ENCODE measurements at places on chromosomes 7 and 10. TPM values are rescaled to one million over a fixed set of nuclear protein-coding genes. Genes with fewer than 3 reads are reported as not detected.

DNA sequence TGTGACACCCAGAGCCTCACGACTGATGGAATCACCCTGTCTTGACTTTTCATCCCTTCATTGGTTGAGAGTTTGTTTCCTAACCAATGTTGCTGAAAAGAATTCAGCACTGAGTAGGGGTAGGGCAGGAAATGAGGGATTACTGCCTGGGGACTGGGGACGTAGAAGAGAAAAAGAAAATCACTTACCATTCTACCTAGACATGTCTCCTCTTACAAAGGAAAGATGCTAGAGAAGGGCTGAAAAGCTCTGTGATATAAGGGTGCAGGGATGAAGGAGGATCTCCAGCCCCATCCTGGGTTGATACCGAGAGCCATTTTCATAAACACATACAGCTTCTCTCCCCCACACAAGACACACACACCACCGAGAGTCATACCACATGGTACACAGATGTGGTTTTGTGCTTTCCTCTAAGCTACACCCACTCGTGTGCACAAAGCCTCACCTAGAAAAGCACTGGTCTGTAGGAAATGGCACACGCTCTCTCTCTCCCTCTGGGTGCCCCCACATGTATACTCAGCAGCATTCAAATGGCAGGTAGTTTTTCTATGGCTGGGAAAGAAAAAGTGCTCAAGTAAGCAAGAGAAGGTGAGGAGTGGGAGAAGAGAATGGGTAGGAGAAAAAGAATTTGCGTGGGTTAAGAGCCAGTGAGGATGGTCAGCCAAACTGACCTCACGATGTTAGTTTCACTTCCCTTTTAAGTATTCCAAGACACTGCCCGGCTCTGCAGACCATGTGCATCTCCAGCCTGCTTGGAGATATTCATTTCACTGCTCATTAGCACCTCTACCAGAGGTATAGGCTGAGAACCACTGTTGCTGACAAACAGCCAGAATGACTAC is 85.8 kb downstream of the CALD1 start:
- DNase-seq: no peak

- DNase-seq: no peak
Observed at GRCh38 chr7:51645255-51645654, 328.6 kb upstream of the COBL start.

GRCh38 chr7:42930889-42931288 is 1.1 kb downstream of the PSMA2 start:
- no peak for DNase-seq

DNA sequence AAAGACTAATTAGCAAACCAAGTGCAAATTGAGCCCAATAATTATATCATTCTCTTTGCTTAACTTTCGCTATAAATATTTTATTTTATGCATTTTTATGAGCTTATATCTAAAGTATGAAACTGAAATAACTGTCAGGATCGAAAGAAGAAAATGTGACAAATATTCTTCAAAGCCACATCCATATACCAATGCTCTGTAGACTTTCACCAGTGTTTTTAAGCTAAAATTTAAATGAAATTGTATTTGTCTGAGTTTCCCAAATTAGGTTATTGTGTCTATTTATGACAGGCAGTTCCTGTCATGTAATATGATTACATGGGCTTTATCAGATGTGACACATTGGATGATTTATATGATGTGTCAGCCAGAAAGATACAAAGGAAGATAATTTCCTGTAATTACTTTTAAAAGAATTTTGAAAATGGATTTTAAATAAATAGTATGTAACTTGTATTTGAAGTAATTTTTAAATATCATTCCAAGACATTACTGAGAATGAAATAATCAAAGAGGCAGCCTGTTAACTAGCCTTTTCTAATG is 317.9 kb upstream of the KLF6 start:
- DNase-seq: peak; percentile 36

- DNase-seq: no peak
Observed at GRCh38 chr7:50857804-50858489, 75.3 kb upstream of the GRB10 start.

DNA sequence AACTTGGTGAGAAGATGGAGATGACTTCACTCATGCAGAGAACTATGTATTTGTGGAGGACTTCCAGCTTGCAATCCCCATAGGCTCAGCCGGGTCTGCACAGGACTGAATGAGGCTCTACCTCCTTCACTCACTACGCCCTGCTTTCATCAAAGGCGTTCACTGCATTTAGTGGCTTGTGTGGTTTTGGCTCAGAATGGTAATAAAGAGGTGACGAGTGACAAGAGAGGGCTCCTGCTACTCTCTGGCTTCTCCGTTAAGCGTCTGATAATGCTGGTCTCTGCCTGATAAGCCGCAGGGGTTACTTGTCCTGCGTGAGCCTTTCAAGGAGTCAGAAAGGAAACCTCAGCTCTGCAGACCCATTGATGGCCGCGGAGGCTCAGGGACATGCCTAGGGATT is 343.4 kb downstream of the PRPF18 start:
- DNase-seq: no peak

GRCh38 chr10:95784279-95784913 is 28.4 kb downstream of the ENTPD1 start:
- DNase-seq: no peak

DNA sequence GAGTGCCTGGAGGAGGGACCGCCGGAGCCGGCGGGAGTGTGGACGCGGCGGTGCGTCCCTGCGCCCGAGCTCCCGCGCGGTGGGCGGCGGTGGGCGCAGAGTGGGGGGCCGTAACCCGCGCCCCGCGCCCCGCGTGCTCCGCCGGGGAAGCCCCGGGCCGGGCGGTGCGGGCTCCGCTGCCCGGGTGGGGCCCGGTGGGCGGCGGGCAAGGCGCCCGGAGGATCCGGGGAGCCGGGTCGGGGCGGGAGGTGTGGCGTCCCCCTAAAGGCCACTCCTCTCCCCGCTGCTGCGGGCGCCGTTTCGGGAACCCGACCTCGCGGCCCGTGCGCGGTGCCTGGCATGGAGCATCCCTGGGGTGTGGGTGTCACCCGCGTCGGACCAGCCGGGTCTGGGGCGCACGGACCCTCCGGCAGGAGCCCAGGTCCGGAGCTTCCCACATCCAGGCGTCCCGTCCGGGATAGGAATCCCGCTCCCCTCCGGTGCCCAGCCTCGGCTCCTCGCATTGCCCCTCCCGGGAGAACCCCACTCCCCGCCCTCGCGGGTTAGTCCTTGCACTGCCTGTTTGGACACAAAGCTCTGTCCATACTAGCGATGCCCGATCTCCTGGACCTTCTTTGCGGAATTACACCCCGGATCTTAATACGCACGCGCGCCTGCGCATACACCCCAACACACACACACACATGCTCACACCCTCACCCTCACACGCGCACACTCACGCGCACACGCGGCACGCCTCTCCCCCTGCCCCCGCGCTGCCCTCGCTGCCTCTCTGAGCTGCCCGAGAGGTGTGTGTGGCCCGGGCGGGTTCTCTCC is 723 bp downstream of the MTURN start:
- peak; percentile 67 for DNase-seq

- DNase-seq: peak; percentile 28
Observed at GRCh38 chr7:47142169-47142866, 439.6 kb downstream of the TNS3 start.

DNA sequence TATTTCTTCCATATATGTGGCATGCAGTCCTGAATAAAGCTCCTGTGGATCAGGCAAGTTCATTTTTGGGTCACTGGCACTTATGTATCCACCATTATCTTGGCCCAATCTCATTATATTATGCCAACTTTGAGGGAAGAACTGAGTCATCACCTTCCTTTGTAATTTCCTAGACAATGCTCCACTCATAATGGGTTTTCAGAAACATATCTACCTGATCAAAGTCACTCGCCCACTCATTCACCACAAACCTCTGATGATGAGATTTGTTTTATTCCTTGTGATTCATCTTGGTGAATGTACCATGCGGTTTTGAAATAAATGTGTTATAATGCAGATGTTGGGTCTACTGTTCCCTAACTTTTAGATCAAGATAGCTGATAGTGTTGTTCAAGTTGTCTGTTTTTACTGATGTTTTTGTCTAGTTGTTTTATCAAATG is 525.8 kb downstream of the KIF20B start:
- peak; percentile 97 for DNase-seq

DNA sequence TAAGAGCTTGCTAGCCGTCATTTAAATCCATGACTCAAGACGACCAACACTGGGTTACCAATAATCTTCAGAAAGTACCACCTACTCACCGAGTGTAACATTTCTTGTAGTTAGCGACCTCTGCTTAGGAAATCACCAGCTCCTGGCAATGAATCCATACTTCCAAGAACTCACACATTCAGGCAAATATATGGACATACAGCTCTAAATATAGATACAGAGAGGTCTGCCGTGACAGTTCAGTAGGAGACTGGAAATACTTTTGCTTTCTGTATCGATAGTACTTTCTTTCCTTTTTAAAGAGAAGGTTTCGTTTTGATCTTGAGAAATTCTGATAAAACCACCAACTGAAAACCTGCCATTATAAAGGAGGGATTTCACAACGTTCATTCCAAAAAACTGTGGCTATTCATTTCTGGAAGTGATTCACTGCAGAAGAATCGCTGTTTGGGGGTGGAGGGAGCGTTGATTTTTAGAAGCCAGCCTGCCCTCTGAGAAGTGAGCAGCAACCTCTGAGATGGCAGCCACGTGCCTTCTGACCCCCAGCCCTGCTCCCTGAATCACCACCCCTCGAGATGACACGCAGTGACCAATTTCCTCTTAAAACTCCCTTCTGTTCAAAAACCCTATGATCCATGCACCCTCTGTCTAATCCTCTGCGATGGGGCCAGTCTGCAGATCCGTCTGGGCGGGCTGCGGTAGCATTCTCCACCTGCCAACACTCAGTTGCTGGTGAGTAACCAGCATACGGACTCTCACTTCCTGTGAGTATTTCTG is 179.0 kb upstream of the KLF14 start:
- DNase-seq: peak; percentile 99

- no peak for DNase-seq
Observed at GRCh38 chr7:137967143-137968018, 34.5 kb downstream of the CREB3L2 start.

DNA sequence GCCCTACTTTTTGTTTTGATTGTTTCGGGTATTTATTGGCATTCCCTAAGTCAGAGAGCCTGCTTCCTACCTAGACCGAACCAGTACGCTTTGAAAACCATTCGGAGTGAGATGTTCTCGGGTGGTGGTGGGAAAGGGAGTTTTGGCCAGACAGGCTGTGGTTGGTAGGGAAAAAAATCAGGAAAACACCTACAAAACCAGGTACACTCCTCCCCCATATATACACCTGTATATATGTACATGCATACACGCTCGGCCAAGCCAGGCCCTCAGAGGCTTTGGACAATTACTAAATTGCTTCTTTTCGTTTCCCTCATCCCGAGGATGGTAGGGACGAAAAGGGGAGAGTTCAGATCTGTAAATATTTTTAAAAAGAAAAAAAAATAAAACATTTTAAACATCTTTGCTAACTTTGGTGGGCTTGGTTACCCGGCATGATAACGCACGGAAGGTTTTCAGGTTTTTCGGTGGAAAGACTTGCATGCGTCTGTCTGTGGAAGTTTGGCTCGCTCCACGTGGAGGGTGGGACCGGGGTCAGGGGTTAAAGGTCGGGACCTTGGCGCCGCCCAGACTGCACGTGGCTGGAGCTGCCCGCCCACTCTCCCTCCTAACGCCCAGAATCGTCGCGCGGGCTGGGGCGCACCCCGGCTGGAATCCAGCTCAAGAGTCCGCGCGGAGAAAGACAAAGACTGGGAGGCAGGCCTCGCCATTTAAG is 2.5 kb downstream of the HMX2 start:
- no peak for DNase-seq

GRCh38 chr7:48876087-48876486 is 48.3 kb upstream of the CDC14C start:
- no peak for DNase-seq

DNA sequence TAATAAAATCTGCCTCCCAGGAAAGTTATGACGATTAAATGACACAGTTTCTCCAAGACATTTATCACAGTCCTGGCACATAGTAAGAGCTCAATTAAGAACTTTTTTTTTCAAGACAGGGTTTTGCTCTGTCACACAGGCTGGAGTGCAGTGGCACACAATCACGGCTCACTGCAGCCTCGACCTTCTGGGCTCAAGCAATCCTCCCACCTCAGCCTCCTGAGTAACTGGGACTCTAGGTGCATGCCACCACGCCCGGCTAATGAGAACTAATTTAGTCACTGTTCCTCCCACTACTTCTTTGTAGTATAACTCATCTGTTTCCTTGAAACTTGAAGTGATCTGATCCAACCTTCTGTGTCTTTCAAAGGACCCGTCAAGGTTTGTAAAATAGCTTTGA is 42.2 kb upstream of the MXI1 start:
- no peak for DNase-seq

DNA sequence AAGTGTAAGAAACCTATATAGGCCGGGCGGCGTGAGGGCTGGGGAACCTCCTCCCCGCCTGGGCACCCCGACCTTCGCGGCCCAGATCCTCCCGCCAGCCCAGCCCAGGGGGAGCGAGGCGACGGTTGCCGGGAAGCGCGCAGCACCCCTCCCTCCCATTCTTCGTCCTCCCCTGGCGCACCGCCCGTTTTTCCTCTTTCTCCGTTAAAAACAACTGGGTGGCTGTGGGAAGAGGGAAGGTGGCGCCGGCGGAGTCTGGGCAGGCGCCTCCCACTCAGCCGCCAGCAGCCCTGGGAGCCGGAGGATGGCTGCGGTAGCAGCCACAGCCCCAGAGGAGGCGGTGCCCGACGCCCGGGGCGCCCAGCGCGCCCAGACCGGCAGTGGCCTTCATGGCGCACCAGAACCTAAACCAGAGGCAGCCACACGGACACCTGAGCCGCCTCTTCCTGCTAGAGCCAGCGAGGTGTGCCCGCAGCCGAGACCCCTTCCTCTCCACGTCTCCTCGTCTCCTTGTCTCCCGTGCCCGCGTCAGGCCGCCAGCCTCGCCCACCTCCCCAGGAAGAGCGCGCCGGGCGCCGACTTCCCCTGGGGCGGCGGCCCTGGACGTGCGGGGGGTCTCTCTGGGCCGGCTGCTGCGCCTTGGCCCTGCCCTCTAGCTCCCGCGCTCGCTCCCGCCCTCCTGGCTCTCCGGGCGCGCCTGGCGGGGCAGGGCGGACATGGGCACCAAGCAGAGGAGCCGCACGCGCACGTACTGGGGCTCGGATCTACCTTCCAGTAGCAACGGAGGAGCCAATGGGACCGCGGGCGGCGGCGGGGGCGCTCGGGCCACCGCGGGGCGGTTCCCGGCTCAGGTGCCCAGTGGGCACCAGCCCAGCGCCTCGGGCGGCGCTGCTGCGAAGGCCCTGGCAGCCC is 32.8 kb upstream of the SFTPD start:
- peak; percentile 29 for DNase-seq

GRCh38 chr10:98487649-98488048 is 40.9 kb upstream of the HPS1 start:
- DNase-seq: no peak

GRCh38 chr10:100413173-100413572 is 49.6 kb upstream of the WNT8B start:
- DNase-seq: no peak

- DNase-seq: no peak
Observed at GRCh38 chr10:130022086-130022485, 58.0 kb upstream of the EBF3 start.

GRCh38 chr7:132899833-132900232 is 182.1 kb downstream of the CHCHD3 start:
- no peak for DNase-seq

- no peak for DNase-seq
Observed at GRCh38 chr10:124655191-124656112, 88.7 kb downstream of the FAM53B start.

Gene WNT8B
- not detected for total RNA-seq

Gene PDLIM1
- total RNA-seq: 304 TPM

Gene LGI1
- not detected for total RNA-seq

Gene EPO
- total RNA-seq: 0.41 TPM

Gene SLC16A9
- 21.9 TPM for total RNA-seq

Gene HYAL4
- 0.17 TPM for total RNA-seq

Gene TBRG4
- 93.6 TPM for total RNA-seq

Gene LRIT1
- not detected for total RNA-seq

Gene STOX1
- total RNA-seq: 0.17 TPM

Data from foreskin keratinocyte (primary cell).